ENCODE measurements at places on chromosomes 7 and 10.

GRCh38 chr10:15196021-15196834 is 27.7 kb upstream of the NMT2 start:
- no peak for DNase-seq

DNA sequence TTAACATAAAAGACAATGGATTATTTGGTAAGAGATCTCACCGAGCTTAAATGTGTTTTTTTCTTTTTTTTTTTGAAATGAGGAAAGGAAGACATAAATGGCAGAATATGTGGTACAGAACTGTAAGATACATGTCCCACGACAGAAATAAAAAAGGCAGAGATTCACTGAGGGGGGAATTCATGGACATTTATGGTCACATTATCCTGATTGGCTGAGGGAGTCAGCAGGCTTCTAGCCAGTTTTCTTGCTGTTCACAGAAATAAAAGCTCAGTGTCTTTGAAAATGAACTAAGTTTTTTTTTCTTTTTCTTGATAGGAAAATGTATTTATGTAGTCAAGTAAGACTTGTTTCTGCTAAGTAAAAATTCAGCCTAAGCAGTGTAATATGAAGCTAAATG is 8.2 kb upstream of the FAS start:
- no peak for DNase-seq

- DNase-seq, result no peak
Observed at GRCh38 chr7:74282748-74283459, 6.3 kb upstream of the CLIP2 start.

- no peak for DNase-seq
Observed at GRCh38 chr10:106312087-106312486, 852.4 kb downstream of the SORCS1 start.
